ENCODE measurements at places on chromosomes 2 and 18. TPM values are rescaled to one million over a fixed set of nuclear protein-coding genes. Genes with fewer than 3 reads are reported as not detected.

The EPB41L3 gene
- total RNA-seq, result 65.5 TPM

The SULT1C2 gene
- total RNA-seq, result 2.1 TPM

The SRD5A2 gene
- 0.44 TPM for total RNA-seq

The RAD51AP2 gene
- total RNA-seq, result not detected

The SDC1 gene
- total RNA-seq, result 181 TPM

The TLK1 gene
- total RNA-seq, result 56.1 TPM

- no peak overlapping the region for H3K4me3 ChIP-seq
- H3K27me3 ChIP-seq, result no peaks in the 10 kb centered on the region
- DNase-seq, result no peak
- no peaks in the 10 kb centered on the region for H3K4me1 ChIP-seq
- no peaks in the 10 kb centered on the region for H3K36me3 ChIP-seq
Measured at GRCh38 chr2:212392043-212392442, 146.6 kb downstream of the ERBB4 start.

DNA sequence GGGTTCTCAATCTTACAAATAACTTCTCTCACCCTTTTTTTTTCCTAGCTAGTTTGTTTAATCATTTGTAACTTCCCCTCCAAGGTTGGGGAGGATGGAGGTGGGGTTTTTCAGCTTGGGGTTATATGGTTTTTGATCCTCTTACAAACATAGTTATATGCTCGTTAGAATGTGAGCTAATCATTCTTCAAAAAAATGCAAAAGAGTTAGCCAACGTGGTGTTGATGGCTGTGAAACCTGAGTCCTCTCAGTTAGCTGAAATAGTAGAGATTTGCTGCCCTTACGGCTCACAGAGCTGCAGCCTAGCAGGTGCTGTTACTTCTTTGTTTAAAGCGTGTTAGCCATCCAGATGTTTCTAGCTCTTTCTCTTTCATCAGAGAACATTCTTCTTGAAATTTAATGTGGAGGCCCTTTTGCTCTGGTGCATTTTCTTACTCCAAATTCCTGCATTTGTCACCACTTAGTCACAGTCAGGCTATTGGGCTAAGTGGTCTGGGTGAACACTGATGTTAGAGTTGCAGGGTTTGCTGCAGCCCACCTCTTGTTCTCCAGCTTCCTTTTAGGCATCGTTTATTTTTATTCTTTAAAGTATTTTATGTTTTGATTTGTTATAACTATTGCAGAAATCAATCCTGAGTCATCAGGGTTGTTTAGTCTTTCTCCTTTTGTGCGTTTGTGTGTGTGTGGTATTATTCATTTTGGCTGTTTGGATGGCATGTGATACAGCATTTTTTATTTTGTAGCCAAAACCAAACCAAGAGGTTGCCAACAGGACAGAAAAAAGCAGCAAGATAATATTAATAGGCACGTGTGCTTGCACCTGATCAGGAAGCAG lies 41.1 kb downstream of the LIMS1 start:
- no peak overlapping the region for H3K27ac ChIP-seq
- H3K27me3 ChIP-seq, result no peaks in the 10 kb centered on the region
- no peak for DNase-seq
- H3K4me3 ChIP-seq, result no peak overlapping the region
- H3K4me1 ChIP-seq, result peaks cover 43% of the 10 kb centered on the region
- H3K36me3 ChIP-seq, result no peaks in the 10 kb centered on the region

DNA sequence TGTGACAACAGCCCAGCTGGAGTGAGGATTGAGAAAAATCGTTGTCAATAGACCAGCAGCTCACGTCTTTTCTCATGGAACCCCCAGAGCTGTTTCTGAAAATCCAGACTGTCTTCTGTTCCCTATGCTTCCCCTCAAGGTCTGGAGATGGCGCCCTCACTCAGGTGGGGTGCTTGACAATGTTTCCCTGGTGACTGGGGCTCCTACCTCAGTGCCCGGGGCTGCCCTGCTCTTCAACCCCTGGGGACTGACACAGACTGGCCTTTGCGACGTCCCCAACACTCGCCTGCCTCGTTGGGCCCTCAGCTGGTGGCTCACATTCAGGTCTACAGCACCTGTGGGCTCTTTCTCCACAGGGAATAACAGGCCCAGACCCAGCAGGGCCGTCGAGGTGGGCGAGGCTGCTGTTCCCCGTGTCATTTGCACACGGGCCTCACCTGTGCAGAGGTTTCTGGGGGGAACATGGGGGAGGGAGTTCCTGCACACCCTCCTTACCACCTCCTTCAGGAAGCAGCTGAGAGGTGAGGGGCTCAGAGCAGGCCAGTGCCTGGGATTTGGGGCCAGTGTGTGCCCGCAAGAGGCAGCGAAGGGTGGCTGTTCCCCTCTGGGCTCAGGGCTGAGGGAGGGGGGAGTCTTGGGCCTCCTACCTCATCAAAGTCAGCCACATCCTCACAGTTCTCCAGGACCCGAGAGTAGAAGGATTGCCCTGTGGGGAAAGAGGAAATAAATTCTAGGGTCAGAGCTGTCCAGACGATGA lies 59.3 kb upstream of the OTOF start:
- DNase-seq, result no peak
- H3K4me3 ChIP-seq, result no peak overlapping the region
- no peak overlapping the region for H3K27ac ChIP-seq
- no peaks in the 10 kb centered on the region for H3K4me1 ChIP-seq

DNA sequence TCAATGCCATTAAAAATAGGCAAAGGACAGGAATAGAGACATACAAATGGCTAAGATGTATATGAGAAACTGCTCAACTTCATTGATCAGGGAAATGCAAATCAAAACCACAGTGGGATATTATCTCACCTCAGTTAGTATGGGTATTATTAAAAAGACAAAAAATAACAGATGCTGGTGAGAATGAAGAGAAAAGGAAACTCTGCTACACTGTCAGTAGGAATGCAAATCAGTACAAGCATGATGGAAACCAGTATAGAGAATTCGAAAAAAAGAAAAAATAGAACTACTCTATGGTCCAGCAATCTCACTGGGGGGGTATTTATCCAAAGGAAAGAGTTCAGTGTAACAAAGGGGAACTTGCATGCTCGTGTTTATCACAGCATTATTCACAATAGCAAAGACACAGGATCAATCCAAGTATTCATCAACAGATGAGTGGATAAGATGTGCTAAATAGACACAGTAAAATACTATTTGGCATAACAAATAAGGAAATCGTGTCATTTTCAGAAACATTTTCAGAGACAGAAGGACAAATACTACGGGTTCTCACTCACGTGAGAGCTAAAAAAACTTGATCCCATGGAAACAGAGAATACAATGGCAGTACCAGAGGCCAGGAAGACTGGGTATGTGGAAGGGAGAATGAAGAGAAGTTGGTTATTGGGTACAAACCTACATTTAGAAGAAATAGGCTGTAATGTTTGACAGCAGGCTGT lies 60.6 kb downstream of the CCDC74A start:
- no peak overlapping the region for H3K27ac ChIP-seq
- H3K27me3 ChIP-seq, result no peaks in the 10 kb centered on the region
- no peaks in the 10 kb centered on the region for H3K4me1 ChIP-seq
- DNase-seq, result no peak
- H3K4me3 ChIP-seq, result no peak overlapping the region

- H3K4me1 ChIP-seq, result peaks cover 16% of the 10 kb centered on the region
- H3K27ac ChIP-seq, result no peak overlapping the region
- no peak overlapping the region for H3K4me3 ChIP-seq
- DNase-seq, result no peak
- no peaks in the 10 kb centered on the region for H3K36me3 ChIP-seq
Measured at GRCh38 chr2:227491386-227491785, 19.4 kb downstream of the AGFG1 start.

- no peak for DNase-seq
- H3K4me1 ChIP-seq, result peaks cover 45% of the 10 kb centered on the region
- peaks cover 13% of the 10 kb centered on the region for H3K36me3 ChIP-seq
- H3K27ac ChIP-seq, result peak overlapping the region; percentile 41
- H3K27me3 ChIP-seq, result no peaks in the 10 kb centered on the region
Measured at GRCh38 chr18:74266161-74266560, 25.6 kb downstream of the CYB5A start.

GRCh38 chr18:45249246-45249661 lies 366.0 kb upstream of the SLC14A2 start:
- DNase-seq, result no peak
- no peak overlapping the region for H3K27ac ChIP-seq
- H3K4me3 ChIP-seq, result no peak overlapping the region
- no peaks in the 10 kb centered on the region for H3K27me3 ChIP-seq

GRCh38 chr2:151367571-151367970 lies 10.2 kb downstream of the TNFAIP6 start:
- no peaks in the 10 kb centered on the region for H3K27me3 ChIP-seq
- H3K4me3 ChIP-seq, result no peak overlapping the region
- no peak for DNase-seq
- no peak overlapping the region for H3K27ac ChIP-seq
- H3K36me3 ChIP-seq, result no peaks in the 10 kb centered on the region

GRCh38 chr2:162153608-162154224 lies 1.7 kb upstream of the GCG start:
- DNase-seq, result no peak
- H3K4me1 ChIP-seq, result no peaks in the 10 kb centered on the region
- no peak overlapping the region for H3K4me3 ChIP-seq
- no peaks in the 10 kb centered on the region for H3K36me3 ChIP-seq

- peaks cover 17% of the 10 kb centered on the region for H3K4me1 ChIP-seq
- H3K36me3 ChIP-seq, result no peaks in the 10 kb centered on the region
- peak overlapping the region; percentile 37 for H3K27ac ChIP-seq
- DNase-seq, result peak; percentile 69
Measured at GRCh38 chr2:149020432-149020851, 18.1 kb upstream of the LYPD6B start.

DNA sequence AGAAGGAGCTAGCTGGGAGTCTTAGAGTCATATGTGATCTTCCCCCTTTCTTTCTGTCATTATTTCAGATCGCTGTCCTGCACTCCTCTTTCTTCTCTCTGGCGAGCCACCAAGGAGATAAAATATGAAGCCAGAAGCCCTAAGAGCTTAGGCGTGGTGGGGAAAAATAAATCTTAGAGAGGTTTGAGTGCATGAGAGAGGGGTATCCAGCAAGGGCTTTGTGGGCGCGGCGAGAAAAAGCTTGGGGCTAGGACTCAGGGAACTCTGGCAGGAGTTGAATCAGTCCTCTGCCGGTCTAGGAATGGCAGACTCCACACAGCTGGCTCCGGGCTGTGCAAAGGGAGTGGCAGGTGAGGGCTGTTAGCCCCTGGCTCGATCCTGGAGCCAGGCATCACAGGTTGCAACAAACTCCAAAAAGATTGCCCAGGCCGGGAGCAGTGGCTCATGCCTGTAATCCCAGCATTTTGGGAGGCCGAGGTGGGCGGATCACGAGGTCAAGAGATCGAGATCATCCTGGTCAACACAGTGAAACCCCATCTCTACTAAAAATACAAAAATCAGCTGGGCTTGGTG lies 20.1 kb upstream of the IGFBP5 start:
- H3K27ac ChIP-seq, result no peak overlapping the region
- H3K36me3 ChIP-seq, result no peaks in the 10 kb centered on the region
- no peak overlapping the region for H3K4me3 ChIP-seq

DNA sequence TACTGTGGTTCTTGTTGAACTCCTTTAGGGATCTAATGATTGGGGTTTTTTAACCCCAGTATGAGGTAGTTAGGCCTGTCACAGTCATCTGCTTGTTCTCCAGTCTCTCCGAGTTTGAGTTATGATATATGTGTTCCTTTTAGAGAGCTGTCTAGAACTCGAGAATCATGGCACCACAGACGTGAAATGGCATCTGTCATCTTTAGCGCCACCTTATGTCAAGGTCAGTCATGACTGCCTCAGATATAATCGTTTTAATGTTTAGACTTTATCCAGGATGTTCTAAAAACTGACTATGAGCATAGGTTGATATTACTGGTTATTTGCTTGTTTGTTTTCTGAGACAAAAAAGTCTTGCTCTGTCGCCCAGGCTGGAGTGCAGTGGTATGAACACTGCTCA lies 112.2 kb downstream of the CEP192 start:
- no peaks in the 10 kb centered on the region for H3K27me3 ChIP-seq
- no peak overlapping the region for H3K4me3 ChIP-seq
- peaks cover 82% of the 10 kb centered on the region for H3K36me3 ChIP-seq

DNA sequence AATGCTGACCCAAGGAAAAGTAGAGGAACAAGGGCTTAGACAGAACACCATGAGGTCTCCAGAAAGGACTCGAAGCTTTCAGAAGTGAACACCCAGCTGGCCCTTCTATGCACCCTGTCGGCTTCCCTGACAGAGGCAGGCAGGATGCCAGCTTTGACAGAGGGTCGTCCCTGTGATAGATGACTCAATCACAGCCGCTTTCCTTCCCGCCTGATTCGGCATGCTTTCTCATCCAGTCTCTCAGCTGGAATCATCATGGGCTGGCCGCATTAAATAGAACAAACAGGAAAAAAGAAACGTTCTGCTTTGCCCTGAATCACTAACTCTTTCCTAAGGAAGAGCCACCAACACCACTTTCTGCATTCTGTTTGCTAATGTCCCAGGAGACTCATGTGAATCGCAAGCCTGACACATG lies 140.3 kb upstream of the RAB12 start:
- H3K36me3 ChIP-seq, result no peaks in the 10 kb centered on the region
- no peaks in the 10 kb centered on the region for H3K4me1 ChIP-seq
- DNase-seq, result no peak
- H3K4me3 ChIP-seq, result no peak overlapping the region

DNA sequence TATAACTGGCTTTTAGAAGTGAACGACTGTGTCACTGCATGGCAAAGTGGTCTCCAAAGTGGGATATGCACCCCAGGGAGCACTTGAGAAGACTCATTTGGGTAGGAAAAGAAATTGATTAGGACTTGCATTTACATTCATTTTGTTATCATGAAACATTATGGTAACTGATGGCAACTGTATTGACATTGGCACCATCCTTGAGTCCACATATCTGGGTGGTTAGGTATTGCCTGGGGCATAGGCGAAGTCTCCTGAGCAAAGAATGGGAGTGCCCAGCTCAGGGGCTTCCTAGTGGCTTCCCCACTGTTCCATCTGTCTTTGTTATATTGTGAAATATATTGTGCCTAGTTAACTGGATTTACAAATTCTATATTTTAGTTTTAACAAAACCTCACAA lies 29.2 kb downstream of the SPATS2L start:
- no peaks in the 10 kb centered on the region for H3K36me3 ChIP-seq
- H3K4me1 ChIP-seq, result peaks cover 20% of the 10 kb centered on the region
- no peaks in the 10 kb centered on the region for H3K27me3 ChIP-seq
- no peak overlapping the region for H3K4me3 ChIP-seq

GRCh38 chr2:165594935-165595255 lies 125.4 kb downstream of the CSRNP3 start:
- H3K36me3 ChIP-seq, result no peaks in the 10 kb centered on the region
- no peak for DNase-seq
- no peaks in the 10 kb centered on the region for H3K27me3 ChIP-seq
- H3K4me1 ChIP-seq, result no peaks in the 10 kb centered on the region
- H3K4me3 ChIP-seq, result no peak overlapping the region
- H3K27ac ChIP-seq, result no peak overlapping the region

- H3K27ac ChIP-seq, result no peak overlapping the region
- no peaks in the 10 kb centered on the region for H3K4me1 ChIP-seq
- no peak for DNase-seq
- H3K36me3 ChIP-seq, result no peaks in the 10 kb centered on the region
- H3K4me3 ChIP-seq, result no peak overlapping the region
Measured at GRCh38 chr2:89848114-89848513, 1156.6 kb downstream of the RPIA start.

GRCh38 chr2:15271276-15271675 lies 289.9 kb downstream of the NBAS start:
- no peak overlapping the region for H3K27ac ChIP-seq
- H3K4me1 ChIP-seq, result no peaks in the 10 kb centered on the region
- H3K36me3 ChIP-seq, result no peaks in the 10 kb centered on the region
- H3K4me3 ChIP-seq, result no peak overlapping the region
- H3K27me3 ChIP-seq, result no peaks in the 10 kb centered on the region

- H3K27ac ChIP-seq, result peak overlapping the region; percentile 54
- peaks cover 32% of the 10 kb centered on the region for H3K4me1 ChIP-seq
- no peak overlapping the region for H3K4me3 ChIP-seq
- H3K36me3 ChIP-seq, result no peaks in the 10 kb centered on the region
Measured at GRCh38 chr2:200340508-200341224, 34.2 kb downstream of the SPATS2L start.

GRCh38 chr2:173557497-173557896 lies 202.8 kb downstream of the CDCA7 start:
- no peaks in the 10 kb centered on the region for H3K27me3 ChIP-seq
- no peaks in the 10 kb centered on the region for H3K36me3 ChIP-seq
- H3K4me1 ChIP-seq, result no peaks in the 10 kb centered on the region
